ENCODE measurements at places on chromosomes 5 and 9. TPM values are rescaled to one million over a fixed set of nuclear protein-coding genes. Genes with fewer than 3 reads are reported as not detected.

The LURAP1L gene
- 0.74 TPM for total RNA-seq

The CCDC69 gene
- total RNA-seq: 5.3 TPM

The MRPL50 gene
- total RNA-seq: 27.8 TPM

The DMRT2 gene
- not detected for total RNA-seq

The MOCS2 gene
- 19.1 TPM for total RNA-seq

The TEK gene
- total RNA-seq: 7.9 TPM

The DDX4 gene
- total RNA-seq: not detected

The LCN15 gene
- 0.54 TPM for total RNA-seq

The CDH9 gene
- total RNA-seq: 0.31 TPM

The SLC1A3 gene
- 27.2 TPM for total RNA-seq

The RAPGEF1 gene
- 80.7 TPM for total RNA-seq

The PLGRKT gene
- total RNA-seq: 13.1 TPM

The SLC34A3 gene
- total RNA-seq: not detected

The ADAMTS6 gene
- 1.0 TPM for total RNA-seq

The RNF183 gene
- total RNA-seq: not detected

The PCDHA6 gene
- total RNA-seq: 4.6 TPM

The SHC3 gene
- 2.5 TPM for total RNA-seq

The ROR2 gene
- total RNA-seq: 15.5 TPM

The TMEM252 gene
- not detected for total RNA-seq

The CYFIP2 gene
- total RNA-seq: 78.4 TPM

The SCGB3A2 gene
- 36.1 TPM for total RNA-seq

The CATSPER3 gene
- 0.74 TPM for total RNA-seq

The PCDHGA9 gene
- total RNA-seq: 7.8 TPM

The AHRR gene
- 1.8 TPM for total RNA-seq

All from GM23338 (cell line).